Activated naive CD4-positive, alpha-beta T cell treated with anti-CD3 and anti-CD28 coated beads for 36 hours (primary cell): ENCODE measurements at places on chromosomes 13 and 19.

DNA sequence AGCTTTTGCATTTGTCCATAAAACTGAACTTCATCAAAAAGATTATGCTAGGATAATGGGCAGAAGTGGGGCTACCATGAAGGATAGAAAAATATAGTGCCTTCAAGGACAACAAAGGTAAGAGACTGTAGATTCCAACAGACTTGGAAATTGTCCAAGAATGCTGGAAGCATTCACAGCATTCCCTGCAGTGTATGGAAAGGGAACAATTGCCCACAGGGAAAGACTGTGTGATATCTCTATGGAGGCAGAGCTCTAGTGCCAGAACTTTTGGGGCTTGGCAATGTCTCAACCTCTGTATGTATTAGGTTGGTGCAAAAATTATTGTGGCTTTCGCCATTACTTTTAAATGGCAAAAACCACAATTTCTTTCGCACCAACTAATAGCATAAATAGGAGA, 1598.8 kb upstream of the MIR17HG start:
- H3K4me3 ChIP-seq, result no peak overlapping the region
- H3K27me3 ChIP-seq, result no peaks in the 10 kb centered on the region
- H3K27ac ChIP-seq, result no peak overlapping the region
- H3K36me3 ChIP-seq, result no peaks in the 10 kb centered on the region

GRCh38 chr19:55133639-55134444, 15.2 kb downstream of the TNNT1 start:
- peaks cover 35% of the 10 kb centered on the region for H3K27me3 ChIP-seq
- no peaks in the 10 kb centered on the region for H3K4me1 ChIP-seq
- no peak for DNase-seq
- H3K4me3 ChIP-seq, result no peak overlapping the region
- H3K27ac ChIP-seq, result no peak overlapping the region
- H3K36me3 ChIP-seq, result no peaks in the 10 kb centered on the region

- no peak overlapping the region for H3K27ac ChIP-seq
- no peak for DNase-seq
- no peaks in the 10 kb centered on the region for H3K4me1 ChIP-seq
- no peak overlapping the region for H3K4me3 ChIP-seq
Observed at GRCh38 chr13:88042489-88042888, 371.3 kb downstream of the SLITRK5 start.

- no peak overlapping the region for H3K27ac ChIP-seq
- peaks cover 2% of the 10 kb centered on the region for H3K27me3 ChIP-seq
- H3K4me3 ChIP-seq, result no peak overlapping the region
- DNase-seq, result no peak
Observed at GRCh38 chr13:34777089-34777913, 164.8 kb upstream of the NBEA start.

DNA sequence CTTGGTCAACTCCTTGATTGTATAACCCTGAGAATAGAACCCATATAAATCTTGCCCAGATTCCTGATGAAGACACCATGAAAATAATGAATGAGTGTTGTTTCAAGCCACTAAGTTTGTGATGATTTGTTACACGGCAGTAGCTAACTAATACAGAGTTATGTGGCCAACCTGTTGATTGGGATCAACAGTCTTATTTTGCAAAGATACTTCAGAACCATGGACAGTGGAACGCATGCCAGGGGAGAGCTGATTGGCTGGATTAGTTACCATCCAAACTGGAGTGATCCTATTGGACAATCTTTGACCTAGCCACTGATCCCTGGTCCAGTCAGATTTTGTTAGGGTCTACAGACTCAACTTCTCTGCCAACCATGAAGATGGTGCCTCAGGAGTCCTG, 26.6 kb downstream of the CD70 start:
- DNase-seq, result peak; percentile 21
- no peaks in the 10 kb centered on the region for H3K4me1 ChIP-seq
- H3K27ac ChIP-seq, result no peak overlapping the region
- peaks cover 5% of the 10 kb centered on the region for H3K27me3 ChIP-seq
- H3K36me3 ChIP-seq, result no peaks in the 10 kb centered on the region
- H3K4me3 ChIP-seq, result no peak overlapping the region

DNA sequence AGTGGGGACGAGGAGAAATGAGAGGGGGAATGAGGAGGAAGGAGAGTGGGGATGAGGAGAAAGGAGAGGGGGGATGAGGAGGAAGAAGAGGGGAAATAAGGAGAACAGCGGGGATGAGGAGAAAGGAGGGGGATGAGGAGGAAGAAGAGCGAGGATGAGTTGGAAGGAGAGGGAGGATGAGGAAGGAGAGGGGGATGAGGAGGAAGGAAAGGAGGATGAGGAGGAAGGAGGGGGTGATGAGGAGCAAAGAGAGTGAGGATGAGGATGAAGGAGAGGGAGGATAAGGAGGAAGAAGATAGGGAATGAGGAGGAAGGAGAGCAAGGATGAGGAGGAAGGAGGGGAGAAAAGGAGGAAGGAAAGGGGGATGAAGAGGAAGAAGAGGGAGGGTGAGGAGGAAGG, 14.0 kb upstream of the VSTM2B start:
- H3K27me3 ChIP-seq, result peaks cover 25% of the 10 kb centered on the region
- no peak overlapping the region for H3K4me3 ChIP-seq
- no peaks in the 10 kb centered on the region for H3K36me3 ChIP-seq

DNA sequence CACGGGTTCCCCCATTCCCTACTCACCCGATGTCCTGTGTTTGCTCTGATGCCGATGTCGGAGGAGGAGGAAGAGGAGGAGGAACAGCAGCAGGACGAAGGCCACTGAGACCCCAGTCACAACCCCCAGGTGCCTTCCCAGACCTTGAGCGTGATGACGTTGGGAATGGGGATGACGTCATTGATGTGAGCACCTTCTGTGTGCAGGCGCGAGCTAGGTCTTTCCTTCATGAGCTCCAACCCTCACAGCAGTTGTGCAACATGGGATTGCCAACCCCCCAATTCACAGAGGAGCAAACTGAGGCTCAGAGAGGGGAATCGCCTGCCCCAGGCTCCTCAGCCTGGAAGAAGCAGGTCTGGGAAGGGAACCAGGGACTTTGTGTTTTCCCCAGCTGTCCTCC, 4.2 kb downstream of the LILRB5 start:
- no peak overlapping the region for H3K4me3 ChIP-seq
- peaks cover 7% of the 10 kb centered on the region for H3K4me1 ChIP-seq
- H3K36me3 ChIP-seq, result no peaks in the 10 kb centered on the region

GRCh38 chr19:49515767-49516166, 3.3 kb downstream of the FCGRT start:
- H3K27ac ChIP-seq, result no peak overlapping the region
- no peaks in the 10 kb centered on the region for H3K27me3 ChIP-seq
- no peaks in the 10 kb centered on the region for H3K36me3 ChIP-seq
- peaks cover 29% of the 10 kb centered on the region for H3K4me1 ChIP-seq

GRCh38 chr13:48806522-48806921, 152.8 kb downstream of the CYSLTR2 start:
- no peaks in the 10 kb centered on the region for H3K36me3 ChIP-seq
- no peak overlapping the region for H3K27ac ChIP-seq
- no peak overlapping the region for H3K4me3 ChIP-seq
- peaks cover 2% of the 10 kb centered on the region for H3K27me3 ChIP-seq
- peaks cover 27% of the 10 kb centered on the region for H3K4me1 ChIP-seq

DNA sequence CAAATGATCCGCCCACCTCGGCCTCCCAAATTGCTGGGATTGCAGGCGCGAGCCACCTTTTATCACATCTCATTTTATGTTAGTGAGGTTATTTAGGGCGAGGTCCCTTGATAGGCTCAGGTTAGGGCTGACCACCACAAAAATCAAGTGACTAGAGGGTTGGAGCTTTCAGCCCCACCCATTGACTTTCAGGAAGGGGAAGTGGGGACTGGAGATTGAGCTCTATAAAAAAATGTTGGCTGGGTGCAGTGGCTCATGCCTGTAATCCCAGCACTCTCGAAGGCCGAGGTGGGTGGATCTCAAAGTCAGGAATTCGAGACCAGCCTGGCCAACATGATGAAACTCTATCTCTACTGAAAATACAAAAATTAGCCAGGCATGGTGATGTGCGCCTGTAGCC, 20.1 kb downstream of the FPR3 start:
- DNase-seq, result no peak
- no peak overlapping the region for H3K4me3 ChIP-seq
- H3K36me3 ChIP-seq, result no peaks in the 10 kb centered on the region
- no peak overlapping the region for H3K27ac ChIP-seq
- peaks cover 3% of the 10 kb centered on the region for H3K27me3 ChIP-seq

DNA sequence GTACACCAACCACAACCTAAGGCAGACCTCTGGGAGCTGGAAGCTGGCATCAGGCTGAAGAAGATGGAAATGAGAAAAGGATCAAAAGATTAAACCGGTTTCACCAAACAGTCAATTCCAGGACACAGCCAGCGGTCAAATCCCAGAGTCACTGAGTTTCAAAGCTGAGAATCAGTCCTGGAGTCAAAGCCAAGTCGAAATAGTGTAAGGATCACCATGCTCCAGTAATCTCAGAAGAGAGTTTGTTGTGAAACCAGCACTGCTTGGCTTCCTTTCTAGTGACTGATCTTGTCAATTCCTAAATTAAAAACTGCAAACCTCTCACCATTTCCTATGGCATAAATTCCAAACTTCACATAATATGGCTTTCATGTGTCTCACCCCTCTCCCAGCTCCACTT, 198.8 kb downstream of the GPC6 start:
- H3K27me3 ChIP-seq, result peaks cover 9% of the 10 kb centered on the region
- H3K4me3 ChIP-seq, result no peak overlapping the region
- H3K4me1 ChIP-seq, result no peaks in the 10 kb centered on the region
- H3K36me3 ChIP-seq, result no peaks in the 10 kb centered on the region
- no peak for DNase-seq
- no peak overlapping the region for H3K27ac ChIP-seq

GRCh38 chr13:83311886-83312577, 570.2 kb downstream of the SLITRK1 start:
- no peak overlapping the region for H3K27ac ChIP-seq
- no peaks in the 10 kb centered on the region for H3K36me3 ChIP-seq
- H3K4me3 ChIP-seq, result no peak overlapping the region
- H3K27me3 ChIP-seq, result no peaks in the 10 kb centered on the region
- no peak for DNase-seq

GRCh38 chr13:95180513-95181245, 120.6 kb downstream of the ABCC4 start:
- no peak overlapping the region for H3K27ac ChIP-seq
- H3K4me1 ChIP-seq, result peaks cover 63% of the 10 kb centered on the region
- H3K4me3 ChIP-seq, result no peak overlapping the region
